ENCODE measurements at places on chromosomes 13 and 19.

DNA sequence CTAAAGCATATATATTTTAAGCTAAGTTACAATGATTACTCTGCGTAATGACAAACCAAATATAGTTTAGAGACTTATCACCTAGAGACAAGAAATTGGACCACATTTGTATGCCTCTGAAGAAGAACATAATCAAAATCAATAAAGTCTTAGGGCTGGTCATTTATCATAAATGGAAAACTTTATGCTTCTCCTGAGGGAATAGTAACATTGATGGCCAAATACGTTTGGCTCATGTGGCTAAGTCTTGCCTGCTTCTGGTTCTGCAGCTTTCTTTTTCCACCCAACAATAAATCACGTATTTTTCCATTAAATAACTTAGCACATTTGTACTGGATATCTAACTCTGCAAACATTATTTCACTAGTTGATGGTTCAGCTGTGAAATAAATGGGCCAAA is 458.4 kb downstream of the SLITRK1 start:
- DNase-seq: no peak

DNA sequence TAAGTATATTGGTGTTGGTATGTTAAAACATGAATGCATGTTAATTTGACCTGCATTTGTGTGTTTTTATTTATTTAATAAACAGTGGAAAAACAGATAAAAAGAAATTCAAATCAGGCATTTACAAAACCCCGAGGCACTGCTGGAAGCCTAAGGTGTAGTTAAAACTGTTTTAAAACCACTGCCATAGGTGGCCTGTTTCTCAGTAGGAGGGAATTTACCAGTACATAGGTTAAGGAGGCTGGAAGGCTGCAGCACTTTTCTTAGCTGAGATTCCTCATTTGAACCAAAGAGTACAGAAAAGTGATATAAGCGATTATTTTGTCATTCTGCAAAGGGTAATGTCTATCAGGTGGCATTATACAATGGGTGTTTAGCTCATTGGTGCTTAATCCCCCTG is 99.6 kb downstream of the PAN3 start:
- no peak for DNase-seq

DNA sequence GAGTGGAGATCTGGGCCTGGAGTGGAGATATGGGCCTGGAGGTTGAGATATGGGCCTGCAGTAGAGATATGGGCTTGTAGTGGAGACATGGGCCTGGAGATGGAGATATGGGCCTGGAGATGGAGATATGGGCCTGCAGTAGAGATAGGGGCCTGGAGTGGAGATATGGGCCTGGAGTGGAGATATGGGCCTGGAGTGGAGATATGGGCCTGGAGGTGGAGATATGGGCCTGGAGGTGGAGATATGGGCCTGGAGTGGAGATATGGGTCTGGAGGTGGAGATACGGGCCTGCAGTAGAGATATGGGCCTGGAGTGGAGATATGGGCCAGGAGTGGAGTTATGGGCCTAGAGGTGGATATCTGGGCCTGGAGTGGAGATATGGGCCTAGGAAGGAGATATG is 402 bp downstream of the KIR2DL3 start:
- no peak for DNase-seq

DNA sequence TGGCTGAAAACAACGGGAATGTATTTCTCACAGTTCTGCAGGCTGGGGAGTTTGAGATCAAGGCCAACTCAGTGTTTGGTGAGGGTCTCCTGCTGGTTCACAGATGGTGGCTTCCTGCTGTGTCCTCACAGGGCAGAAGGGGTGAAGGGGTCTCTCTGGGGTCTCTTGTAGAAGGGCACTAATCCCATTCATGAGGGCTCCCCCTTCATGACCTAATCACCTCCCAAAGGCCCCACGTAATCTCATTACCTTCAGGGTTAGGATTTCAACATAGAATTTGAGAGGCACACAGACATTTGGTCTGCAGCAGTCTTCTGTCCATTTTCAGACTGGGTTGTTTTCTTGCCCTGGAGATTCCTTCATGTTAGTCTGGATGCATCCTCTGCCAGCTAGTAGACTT is 11.6 kb downstream of the ZNF444 start:
- no peak for DNase-seq

DNA sequence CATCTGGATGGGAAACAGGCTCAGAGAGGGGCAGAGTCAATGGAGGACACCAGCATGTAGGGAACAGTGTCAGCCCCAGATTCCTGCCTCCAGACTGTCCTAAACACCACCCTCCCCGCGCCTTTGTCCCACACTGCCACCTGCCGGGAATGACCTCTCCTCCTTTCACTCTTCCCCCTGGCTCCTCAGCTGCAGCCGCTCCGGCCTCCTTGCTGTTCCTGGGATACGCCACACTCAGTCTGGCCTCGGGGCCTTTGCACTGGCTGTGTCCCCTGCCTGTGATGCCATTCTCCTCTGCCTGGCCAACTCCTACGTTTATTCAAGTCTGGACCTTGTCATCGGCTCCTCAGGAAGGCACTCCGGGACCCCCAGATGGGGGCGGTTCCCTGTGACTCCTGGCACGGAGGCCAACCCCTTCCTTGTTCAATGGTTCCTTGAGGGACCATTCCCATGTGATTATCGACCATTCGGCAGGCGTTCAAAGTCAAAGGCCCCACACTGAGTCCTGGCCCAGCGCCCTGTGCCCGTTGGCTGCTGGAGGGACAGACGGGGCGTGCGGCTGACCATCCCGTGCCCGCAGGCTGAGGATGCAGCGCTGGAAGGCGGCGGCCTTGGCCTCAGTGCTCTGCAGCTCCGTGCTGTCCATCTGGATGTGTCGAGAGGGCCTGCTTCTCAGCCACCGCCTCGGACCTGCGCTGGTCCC is 15.8 kb downstream of the FUT6 start:
- DNase-seq: no peak

GRCh38 chr13:103908911-103909310 is 842.7 kb upstream of the SLC10A2 start:
- no peak for DNase-seq

- no peak for DNase-seq
Measured at GRCh38 chr13:80454245-80454644, 113.3 kb upstream of the SPRY2 start.

- DNase-seq: no peak
Measured at GRCh38 chr19:14361824-14362223, 19.4 kb upstream of the ADGRE5 start.

- no peak for DNase-seq
Measured at GRCh38 chr13:24005755-24006281, 108.5 kb upstream of the C1QTNF9B start.

- DNase-seq: no peak
Measured at GRCh38 chr13:68254151-68254550, 1024.0 kb upstream of the PCDH9 start.

GRCh38 chr13:55155046-55155445 is 1985.7 kb upstream of the PRR20A start:
- DNase-seq: no peak

- DNase-seq: no peak
Measured at GRCh38 chr13:113186061-113186900, 22.2 kb downstream of the PCID2 start.

- DNase-seq: no peak
Measured at GRCh38 chr13:30044932-30045331, 194.5 kb upstream of the UBL3 start.

- no peak for DNase-seq
Measured at GRCh38 chr13:20964904-20965303, 62.4 kb upstream of the XPO4 start.

GRCh38 chr13:23231241-23231640 is 50.5 kb downstream of the SGCG start:
- no peak for DNase-seq

DNA sequence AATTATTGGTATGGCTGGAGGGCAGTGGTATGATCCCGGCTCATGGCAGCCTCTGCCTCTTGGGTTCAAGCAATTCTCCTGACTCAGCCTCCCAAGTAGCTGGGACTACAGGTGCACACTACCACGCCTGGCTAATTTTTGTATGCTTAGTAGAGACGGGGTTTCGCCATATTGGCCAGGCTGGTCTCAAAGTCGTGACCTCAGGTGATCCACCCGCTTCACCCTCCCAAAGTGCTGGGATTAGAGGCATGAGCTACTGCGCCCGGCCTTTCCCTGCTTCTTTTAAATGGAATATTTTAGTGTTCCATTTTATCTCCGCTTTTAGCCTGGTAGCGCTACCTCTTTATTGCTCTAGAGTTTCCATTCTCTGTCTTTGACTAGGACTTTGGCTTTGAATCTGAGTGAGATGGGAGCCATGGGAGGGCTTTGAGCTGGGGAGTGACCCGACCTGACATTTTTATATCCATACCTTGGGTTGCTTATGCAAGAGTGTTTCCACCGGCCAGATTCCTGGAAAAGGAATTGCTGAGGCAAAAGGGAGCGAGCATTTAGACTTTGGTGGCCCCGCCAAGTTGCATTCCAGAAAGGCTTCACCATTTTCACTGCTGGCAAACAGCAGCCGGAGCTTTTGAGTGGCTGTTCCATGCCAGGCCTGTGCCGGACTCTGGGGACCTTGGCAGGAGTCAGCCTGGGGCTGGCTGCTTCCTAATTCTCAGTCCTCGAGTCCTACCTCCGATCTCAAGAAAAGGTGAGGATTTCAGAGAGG is 22.9 kb downstream of the BICRA start:
- DNase-seq: peak; percentile 36

- no peak for DNase-seq
Measured at GRCh38 chr19:39686739-39687138, 17.5 kb upstream of the LGALS14 start.
